Neuronal stem cell (in vitro differentiated cells): ENCODE measurements at places on chromosomes 3 and 15.

DNA sequence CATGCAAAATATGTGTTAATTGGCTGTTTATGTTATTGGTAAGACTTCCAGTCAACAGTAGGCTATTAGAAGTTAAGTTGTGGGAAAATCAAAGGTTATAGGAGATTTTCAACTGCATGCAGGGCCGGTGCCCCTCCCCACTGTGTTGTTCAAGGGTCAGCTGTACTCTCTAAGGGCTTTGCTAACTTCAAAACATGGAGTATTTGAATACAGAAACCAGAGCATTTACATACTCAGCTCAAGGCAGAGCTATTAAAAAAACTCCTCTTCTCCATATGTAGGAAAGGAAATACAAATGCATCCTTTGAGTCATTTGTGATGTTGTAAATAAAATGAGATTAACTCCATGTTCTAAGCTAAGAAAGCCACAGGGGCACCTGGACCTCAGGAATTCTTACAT is 16.8 kb downstream of the IL17RB start:
- no peak for DNase-seq

DNA sequence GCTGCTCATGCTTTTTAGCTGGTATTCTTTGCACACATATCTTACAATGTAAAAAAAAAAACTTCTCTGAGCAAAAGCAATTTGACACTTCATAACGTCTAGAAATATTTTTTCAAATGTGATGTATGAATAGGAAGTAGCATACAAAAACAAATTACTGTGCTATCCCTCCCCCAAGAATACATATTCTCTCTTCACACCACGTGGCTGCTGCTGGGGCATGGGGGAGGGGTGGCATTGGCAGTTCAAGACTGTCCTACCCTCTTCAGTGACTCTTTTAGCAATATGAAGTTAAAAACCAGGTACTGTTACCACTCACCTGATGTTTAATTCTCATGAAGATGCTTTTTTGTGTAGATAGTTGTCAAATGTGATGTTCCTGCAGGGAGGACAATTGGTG is 85.6 kb downstream of the UBE2E2 start:
- no peak for DNase-seq

GRCh38 chr3:127321371-127321770 is 33.5 kb upstream of the PRR20G start:
- DNase-seq = no peak

DNA sequence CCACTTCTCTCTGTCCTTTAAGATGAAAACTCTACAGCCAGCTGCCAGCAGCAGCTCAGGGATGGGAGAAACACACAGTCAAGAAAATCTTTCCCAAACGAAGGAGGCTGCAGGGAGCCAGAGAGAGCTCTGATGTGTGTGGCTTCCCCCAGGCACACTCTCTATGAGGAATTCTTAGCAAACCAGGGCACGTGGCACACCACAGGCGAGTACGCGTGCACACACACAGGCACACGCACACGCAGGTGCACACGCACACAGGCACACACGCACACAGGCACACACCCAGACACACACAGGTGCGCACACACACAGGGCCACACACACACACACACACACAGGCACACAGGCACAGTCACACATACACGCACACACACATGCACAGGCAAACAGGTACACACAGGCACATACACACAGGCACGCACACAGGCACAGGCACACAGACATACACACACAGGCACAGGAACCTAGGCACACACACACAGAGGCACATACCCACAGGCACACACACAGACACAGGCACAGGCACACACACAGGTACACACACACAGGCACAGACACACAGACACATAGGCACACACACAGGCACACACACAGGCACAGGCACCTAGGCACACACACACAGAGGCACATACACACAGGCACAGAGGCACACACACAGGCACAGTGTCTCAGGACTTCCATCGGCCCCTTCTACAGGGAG is 91.5 kb upstream of the ATP2B2 start:
- DNase-seq = no peak

DNA sequence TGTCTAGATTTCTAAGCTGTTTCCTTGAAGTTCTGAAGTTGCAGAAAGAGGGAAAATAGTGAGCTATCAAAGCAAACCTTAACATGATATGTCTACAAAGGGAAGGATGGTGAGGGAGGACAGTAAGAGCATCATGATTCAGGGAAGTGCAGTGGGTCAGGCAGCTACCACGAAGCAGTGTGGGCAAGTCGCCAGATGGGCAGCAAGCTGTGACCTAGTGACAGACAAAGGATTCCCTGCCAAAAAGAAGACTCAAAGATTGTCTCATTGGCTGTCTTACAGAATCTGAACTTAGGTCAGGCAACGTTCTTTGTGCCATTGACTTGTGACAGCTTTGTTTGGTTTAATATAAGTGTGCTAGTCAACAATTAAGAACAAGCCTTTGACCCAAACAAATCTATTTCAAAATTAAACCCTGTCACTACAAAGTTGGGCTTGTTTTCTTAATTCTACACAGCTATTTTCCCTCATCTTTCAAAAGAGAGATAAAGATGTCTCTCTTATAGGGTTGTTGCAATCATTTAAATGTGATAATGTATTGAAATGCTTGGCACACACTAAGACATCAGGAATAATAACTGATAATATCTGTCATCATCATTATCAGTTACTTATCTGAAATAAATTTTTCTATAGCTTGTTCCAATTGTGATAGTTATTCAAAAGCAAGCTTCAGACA is 153.3 kb downstream of the ECT2 start:
- DNase-seq = no peak

DNA sequence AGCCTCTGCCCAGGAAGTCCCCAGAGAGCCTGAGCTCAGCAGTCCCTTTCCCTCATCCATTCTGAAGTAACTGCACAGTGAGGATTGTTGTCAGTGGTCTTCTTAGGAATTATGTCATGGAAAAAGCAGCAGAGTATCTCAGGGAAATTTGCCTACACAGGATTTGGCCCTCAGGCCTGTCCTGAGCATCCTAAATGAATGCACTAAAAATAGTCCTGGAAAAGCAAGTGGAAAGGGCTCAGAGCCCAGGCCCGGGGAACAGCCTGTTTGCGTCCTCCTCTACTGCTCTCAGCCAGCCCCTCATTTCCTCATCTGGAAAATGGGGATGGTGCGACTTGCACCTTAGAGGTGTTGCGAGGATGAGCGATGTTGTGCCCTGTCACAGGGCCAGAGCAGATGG is 21.6 kb downstream of the LYSMD4 start:
- DNase-seq = no peak

- no peak for DNase-seq
Observed at GRCh38 chr3:61789861-61790260, 228.5 kb downstream of the PTPRG start.

DNA sequence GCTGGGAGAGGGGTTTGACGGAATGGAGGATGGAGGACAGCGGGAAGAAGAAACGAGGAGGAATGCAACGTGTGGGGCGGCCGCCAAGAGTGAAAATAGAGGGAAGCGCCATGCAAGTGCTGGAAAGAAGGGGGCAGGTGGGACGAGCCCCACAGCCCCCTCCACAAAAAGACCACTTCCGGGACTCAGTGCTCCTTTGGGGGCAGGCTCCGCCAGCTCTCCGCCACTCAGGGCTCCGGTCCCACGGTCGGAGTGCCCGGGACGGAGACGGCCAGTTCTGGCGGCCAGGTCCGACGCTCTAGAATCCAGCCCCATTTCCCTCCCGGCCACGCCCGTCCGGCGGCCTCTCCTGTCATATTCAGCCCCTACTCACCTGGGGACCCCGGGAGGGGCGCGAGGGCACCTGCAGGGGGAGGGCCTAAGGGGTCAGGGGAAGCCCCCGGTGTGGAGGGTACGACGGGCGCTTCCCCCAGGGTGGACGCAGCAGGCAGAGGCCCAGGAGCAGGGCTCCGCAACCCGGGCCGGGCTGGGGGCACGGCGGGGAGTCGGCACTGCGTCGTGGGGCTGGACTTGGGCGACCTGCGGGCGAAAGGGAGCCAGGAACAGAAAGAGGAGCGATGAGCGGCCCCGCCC is 25.5 kb upstream of the CSPG4 start:
- no peak for DNase-seq

GRCh38 chr3:133547432-133548041 is 25.9 kb upstream of the CDV3 start:
- no peak for DNase-seq

DNA sequence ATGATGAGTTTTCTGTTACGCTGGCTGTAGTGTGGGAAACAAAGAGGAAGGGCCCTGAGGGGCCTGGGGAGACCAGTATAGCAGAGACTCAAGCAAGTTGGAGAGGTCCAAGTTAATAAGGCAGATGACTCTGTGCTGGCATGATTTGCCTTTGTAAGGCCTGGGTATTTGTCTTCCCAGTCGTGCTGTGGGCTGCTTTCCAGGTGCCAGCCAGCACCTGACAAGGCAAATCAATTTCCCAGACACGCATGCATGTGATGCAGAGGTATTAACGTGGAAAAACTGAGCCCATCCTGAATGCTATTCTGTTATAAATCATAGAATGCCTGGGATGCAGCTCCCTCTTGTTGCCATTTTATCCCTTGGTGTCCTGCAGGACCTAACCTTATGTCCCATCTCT is 175.6 kb downstream of the MFSD1 start:
- DNase-seq = no peak

GRCh38 chr3:16665282-16665741 is 60.1 kb upstream of the DAZL start:
- no peak for DNase-seq

GRCh38 chr15:92809880-92810361 is 90.2 kb upstream of the CHD2 start:
- no peak for DNase-seq

GRCh38 chr15:63492541-63493077 is 11.8 kb upstream of the USP3 start:
- no peak for DNase-seq

GRCh38 chr3:127304121-127304744 is 16.4 kb upstream of the PRR20G start:
- no peak for DNase-seq

DNA sequence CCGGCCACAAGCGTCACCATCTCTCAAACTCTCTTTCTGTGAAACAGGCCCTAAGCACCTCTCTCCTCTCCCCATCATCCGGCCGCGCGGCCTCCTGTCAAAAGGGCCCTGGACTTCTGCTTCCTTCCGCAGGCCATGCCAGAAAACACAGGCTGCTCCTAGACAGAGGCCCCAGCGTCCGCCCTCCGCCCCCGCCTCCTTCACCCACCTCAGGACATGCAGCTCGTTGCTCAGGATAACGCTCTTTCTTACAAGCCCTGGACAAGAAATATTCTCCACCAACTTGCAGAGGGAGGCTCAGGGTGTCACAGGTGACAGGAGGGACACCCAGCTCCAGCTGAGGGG is 212.0 kb downstream of the XXYLT1 start:
- DNase-seq = no peak

- no peak for DNase-seq
Observed at GRCh38 chr3:75692061-75692460, 27.9 kb downstream of the FRG2C start.

- DNase-seq = no peak
Observed at GRCh38 chr3:37812499-37812896, 49.2 kb upstream of the CTDSPL start.

DNA sequence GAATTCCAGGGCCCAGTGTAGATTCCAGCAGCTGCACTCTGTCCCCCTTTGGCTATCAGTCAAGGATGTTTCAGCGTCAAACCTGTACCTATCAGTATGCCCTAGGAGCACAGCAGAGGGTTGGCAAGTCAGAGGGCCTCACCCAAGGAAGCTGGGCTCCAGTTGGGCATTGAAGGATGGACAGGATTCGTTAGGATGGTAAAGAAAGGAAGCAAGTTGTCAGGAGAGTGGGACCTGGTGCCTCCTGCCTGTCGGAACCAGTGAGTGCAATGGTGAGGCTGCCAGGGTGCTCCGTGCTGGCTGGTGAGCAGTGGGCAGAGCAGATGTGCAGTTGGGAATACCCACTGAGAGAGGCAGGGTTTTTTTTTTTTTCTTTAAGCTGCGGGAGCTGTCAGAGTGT is 157.2 kb downstream of the CHDH start:
- no peak for DNase-seq

- DNase-seq = peak; percentile 31
Observed at GRCh38 chr3:124078953-124079911, 87.3 kb upstream of the ROPN1 start.

DNA sequence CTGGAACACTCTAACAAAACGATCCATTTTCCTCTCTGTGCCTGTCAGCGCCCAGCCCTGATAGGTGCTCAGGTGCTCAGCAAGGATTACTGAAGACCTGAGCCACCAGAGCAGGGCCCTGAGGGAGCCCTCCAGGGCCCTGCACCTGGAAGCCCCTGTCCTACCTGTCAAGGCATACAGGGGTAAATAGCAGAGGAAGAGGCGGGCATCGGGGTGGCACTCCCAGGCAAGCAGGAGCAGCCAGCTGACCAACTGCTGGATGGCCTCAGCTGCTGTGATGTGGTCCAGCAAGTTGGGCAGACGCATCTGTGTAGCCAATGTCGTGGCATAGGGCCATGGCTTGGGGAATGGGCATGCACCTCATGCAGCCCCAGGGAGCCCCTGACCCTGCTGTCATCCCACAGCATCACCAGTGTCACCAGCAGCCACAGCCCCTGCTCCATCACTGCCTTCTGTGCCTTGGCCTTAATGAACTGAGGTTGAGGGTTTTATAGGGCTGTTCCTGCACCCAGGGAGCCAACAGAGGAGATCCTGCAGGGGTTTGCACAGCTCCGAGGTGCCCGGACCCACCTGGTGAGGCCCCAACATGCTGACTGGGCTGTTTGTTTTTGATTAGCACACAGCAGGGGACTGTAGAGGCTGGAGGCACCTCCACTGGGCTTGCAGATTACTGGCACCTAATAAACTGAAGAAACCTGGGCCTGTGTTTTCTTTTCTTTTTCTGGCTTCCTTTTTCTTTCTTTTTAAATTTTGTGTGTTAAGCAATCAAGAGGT is 7.9 kb upstream of the WDR6 start:
- no peak for DNase-seq

GRCh38 chr3:18098960-18099587 is 326.1 kb downstream of the SATB1 start:
- no peak for DNase-seq

- DNase-seq = no peak
Observed at GRCh38 chr15:99029341-99030144, 22.0 kb upstream of the PGPEP1L start.

GRCh38 chr15:50166216-50166615 is 15.8 kb upstream of the SLC27A2 start:
- no peak for DNase-seq

DNA sequence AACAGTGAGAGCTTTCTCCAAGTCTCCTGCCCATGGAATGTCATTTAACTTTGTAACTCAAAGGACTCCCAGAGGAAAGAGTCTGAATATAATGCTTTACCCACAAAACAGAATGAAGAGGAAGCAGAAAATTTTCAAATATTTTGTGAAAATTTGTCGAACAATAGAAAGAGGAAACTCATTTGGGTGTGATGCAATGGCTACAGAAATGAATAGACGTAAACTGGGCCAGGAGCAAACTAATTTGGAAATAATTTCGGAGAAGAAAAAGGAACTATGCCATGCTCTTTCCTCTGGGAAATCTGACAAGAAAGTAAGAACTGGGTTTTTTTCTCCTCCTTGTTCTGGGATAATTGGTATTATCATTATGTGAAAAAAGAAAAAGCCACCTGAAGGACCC is 11.2 kb upstream of the SUMF1 start:
- no peak for DNase-seq

DNA sequence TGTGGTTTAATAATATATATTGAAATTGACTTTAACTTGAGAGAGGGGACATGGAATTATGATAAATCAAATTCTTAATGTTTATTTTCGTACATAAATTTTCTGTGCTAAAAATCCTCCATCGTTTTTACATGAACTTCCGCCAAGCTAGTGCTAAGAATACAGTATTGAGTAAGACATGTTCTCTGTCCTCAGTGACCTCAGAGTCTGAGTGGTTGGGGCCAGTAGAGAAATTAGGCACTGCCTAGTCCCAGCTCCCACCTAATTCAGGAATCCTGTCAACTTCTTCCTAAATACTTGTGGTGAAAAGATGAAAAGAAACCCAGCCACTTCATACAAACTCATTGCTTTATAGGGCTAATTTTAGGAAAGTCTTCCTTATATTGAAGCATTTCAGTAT is 110.3 kb downstream of the PPP2R3A start:
- DNase-seq = no peak
